ENCODE measurements at places on chromosomes 7 and 10. TPM values are rescaled to one million over a fixed set of nuclear protein-coding genes. Genes with fewer than 3 reads are reported as not detected.

GARIN1A gene
- 1.8 TPM for total RNA-seq

OPN4 gene
- 0.41 TPM for total RNA-seq

CRYGN gene
- not detected for total RNA-seq

CRTAC1 gene
- 1.5 TPM for total RNA-seq

DOCK1 gene
- total RNA-seq = 16.8 TPM

IKZF1 gene
- total RNA-seq = 3.5 TPM

DYNC1I1 gene
- total RNA-seq = 30.7 TPM

NANOS1 gene
- 16.0 TPM for total RNA-seq

CARD11 gene
- 0.41 TPM for total RNA-seq

BEND7 gene
- total RNA-seq = 18.6 TPM

CDC14C gene
- total RNA-seq = not detected

SPRN gene
- not detected for total RNA-seq

FBXL13 gene
- 0.24 TPM for total RNA-seq

PILRA gene
- 3.8 TPM for total RNA-seq

ZNF394 gene
- 17.6 TPM for total RNA-seq

CPEB3 gene
- total RNA-seq = 14.1 TPM

MINDY4 gene
- total RNA-seq = 3.5 TPM

NOS3 gene
- total RNA-seq = 19.4 TPM

HERC4 gene
- 25.5 TPM for total RNA-seq

SEC61G gene
- 103 TPM for total RNA-seq

CDHR1 gene
- total RNA-seq = 0.65 TPM

MYO3A gene
- not detected for total RNA-seq

PTN gene
- total RNA-seq = 21.6 TPM

POT1 gene
- 12.1 TPM for total RNA-seq

SAP25 gene
- total RNA-seq = 0.84 TPM

OPALIN gene
- total RNA-seq = not detected

TMEM176B gene
- 43.1 TPM for total RNA-seq

CTAGE6 gene
- not detected for total RNA-seq

SEMA3D gene
- 1.6 TPM for total RNA-seq

SLC12A9 gene
- 10.2 TPM for total RNA-seq

TACC2 gene
- 341 TPM for total RNA-seq

PSAP gene
- total RNA-seq = 1,777 TPM

INPP5F gene
- 4.0 TPM for total RNA-seq

LEP gene
- total RNA-seq = 2.7 TPM

GIMAP8 gene
- total RNA-seq = 14.9 TPM

FXYD4 gene
- total RNA-seq = not detected

ALDH18A1 gene
- total RNA-seq = 11.8 TPM

CTAGE4 gene
- total RNA-seq = 0.30 TPM

CPN1 gene
- total RNA-seq = not detected

NOD1 gene
- total RNA-seq = 8.4 TPM

HGF gene
- total RNA-seq = 3.1 TPM

RARRES2 gene
- total RNA-seq = 32.6 TPM

TMEM178B gene
- 31.7 TPM for total RNA-seq

PAX4 gene
- total RNA-seq = not detected

XRCC2 gene
- 0.65 TPM for total RNA-seq

LIPJ gene
- not detected for total RNA-seq

WDR86 gene
- total RNA-seq = 0.41 TPM
